A172 (cell line): ENCODE measurements at places on chromosomes 2 and 18. TPM values are rescaled to one million over a fixed set of nuclear protein-coding genes. Genes with fewer than 3 reads are reported as not detected.

- DNase-seq = peak; percentile 44
Measured at GRCh38 chr2:223724861-223725260, 112.5 kb downstream of the AP1S3 start.

DNA sequence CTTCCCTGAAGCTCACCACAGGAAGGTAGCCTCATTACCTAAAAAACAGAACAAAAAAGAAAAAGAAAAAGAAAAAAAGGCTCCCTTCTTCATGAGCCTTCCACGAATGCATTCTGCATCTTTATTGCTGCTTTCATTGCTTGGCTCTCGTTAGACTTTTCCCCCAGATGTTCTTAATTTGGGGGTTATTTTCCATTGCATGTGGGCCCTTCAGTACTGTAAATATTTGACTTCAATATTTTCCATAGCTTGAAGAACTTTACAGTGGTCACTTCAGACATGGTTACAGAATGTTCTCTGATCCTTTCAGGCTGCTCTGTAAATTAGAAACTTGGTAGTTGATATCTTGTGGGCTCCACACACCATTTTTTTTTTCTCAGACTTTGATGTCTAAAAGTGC, 65.6 kb upstream of the COPS8 start:
- DNase-seq = no peak

Gene HTR2B
- total RNA-seq = 0.07 TPM in 1 of 2 replicates, not detected in the other

- DNase-seq = peak; percentile 49
Measured at GRCh38 chr2:238955648-238956531, 108.0 kb downstream of the TWIST2 start.

GRCh38 chr18:34723143-34723542, 13.0 kb downstream of the DTNA start:
- DNase-seq = no peak

GRCh38 chr18:38688416-38688815, 1122.8 kb upstream of the CELF4 start:
- DNase-seq = no peak

DNA sequence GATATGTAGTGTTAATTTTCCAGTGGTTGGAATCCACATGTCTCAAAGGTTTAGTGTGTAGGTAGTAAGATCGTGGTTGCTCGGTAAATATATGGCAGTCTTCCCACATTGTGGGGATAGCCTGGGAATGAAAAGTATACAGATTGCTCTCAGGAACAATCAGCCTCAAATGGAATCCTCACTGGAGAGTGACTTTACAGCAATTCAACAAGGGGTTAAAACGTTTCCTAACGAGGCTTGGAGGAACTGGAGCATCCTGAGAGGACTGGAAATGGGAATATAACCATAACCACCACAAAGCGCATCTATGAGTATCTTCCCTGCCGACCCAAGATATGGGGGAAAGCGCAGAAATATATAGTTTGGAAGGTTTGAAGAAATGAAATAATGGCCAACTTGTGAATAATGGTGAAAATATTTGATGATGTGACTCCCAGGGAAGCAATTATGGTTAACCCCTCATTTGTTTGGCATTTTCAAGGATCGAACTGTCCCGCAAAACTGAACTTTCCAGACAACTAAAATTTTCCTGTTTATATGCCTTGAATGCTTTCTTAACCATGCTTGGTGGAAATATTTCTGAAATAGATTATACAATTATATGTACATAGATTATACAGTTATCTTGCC, 100.7 kb upstream of the FOSL2 start:
- no peak for DNase-seq

Gene CNTNAP5
- total RNA-seq = not detected in 2 replicates

DNA sequence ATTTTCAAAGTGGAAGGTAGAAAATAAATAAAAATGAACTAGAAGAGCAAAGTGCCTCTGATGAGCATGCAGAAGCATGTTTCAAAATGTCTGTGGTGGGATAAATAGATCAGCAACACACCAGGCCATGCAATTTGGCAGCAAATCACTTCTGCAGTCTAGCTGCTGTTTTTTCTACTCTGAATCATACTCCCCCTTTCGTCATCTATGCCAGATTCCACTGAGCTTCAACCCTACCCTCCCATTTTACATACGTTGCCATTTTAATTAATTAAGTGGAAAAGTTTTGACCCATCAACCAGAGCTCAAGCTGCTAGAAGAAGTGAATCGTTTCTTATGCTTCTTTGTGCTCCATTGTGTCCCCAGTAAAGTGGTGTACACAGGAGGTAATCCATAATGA, 79.3 kb downstream of the NRXN1 start:
- peak; percentile 21 for DNase-seq

Gene SLC9A2
- total RNA-seq = 0.77 and 1.2 TPM in 2 replicates

Gene PLCL1
- total RNA-seq = not detected in 2 replicates

DNA sequence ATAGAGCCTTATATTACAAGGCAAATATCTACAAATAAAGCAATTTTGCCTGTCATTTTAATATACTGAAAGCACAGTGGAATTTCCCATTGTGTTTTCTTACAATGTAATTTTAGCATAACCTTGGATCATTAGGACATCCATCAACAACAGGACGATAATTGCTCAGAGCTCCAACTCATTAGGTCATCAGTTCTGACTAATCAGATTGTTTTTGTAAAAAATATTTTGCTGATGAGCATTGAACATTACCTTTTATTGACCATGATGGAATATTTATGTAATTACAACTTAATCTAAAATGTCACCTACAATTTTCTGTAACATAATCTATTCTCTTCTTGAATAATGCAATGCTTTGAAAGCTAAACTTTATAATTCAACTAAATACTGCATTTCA, 215.3 kb upstream of the DSEL start:
- no peak for DNase-seq

DNA sequence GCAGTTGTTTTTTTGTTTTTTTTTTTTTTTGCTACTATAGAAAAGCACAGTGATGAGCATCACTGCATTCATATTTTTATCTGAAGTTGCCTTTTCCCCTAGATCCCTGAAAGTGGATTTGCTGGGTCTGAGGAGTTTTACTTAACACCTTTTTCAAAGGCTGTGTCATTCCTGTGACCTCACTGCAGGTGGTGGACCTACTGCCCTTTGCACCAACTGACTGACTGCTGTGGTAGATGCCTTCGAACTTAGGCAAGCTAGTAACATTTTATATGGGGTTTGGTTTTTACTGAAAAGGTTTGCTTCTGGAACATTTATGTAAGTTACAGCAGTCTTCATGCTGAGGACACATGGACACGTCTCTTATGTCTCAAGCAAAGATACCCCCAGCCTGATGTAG, 36.2 kb downstream of the SPTBN1 start:
- no peak for DNase-seq

Gene SH2D6
- 0.22 and 1.0 TPM in 2 replicates for total RNA-seq

DNA sequence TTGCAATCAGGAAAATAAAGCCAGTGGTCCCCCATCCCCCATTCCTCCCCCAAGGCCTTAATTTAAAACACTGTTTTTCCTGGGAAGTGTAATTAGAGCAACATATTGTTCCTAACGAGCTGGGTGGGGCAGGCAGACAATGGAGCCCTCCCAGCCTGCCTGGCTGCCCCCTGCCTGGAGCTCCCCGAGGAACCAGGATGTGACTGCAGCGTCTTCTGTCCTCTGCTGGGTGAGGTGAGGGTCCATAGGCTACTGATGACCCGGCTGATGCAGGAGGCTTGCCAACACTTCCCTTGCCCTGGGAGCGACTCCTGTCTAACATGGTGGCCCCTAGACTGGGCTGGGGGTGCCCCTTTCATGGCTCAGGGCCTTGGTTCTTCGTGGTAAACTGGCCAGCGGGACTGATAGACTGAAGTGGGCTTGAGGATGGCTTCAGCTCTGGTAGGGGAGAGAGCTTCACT, 152.4 kb downstream of the DYSF start:
- DNase-seq = no peak

Gene MAP3K19
- not detected in 2 replicates for total RNA-seq

Gene OSR1
- total RNA-seq = 6.3 and 8.1 TPM in 2 replicates

Gene ZAP70
- not detected in 2 replicates for total RNA-seq

GRCh38 chr18:3177902-3178687, 41.7 kb downstream of the MYOM1 start:
- DNase-seq = no peak

Gene FAM237A
- total RNA-seq = not detected in 2 replicates

Gene RETSAT
- 40.5 and 41.5 TPM in 2 replicates for total RNA-seq

GRCh38 chr2:198662905-198663304, 794.8 kb downstream of the SATB2 start:
- DNase-seq = no peak

Gene PFN4
- 0.40 and 2.3 TPM in 2 replicates for total RNA-seq

Gene HRH4
- not detected in 2 replicates for total RNA-seq

DNA sequence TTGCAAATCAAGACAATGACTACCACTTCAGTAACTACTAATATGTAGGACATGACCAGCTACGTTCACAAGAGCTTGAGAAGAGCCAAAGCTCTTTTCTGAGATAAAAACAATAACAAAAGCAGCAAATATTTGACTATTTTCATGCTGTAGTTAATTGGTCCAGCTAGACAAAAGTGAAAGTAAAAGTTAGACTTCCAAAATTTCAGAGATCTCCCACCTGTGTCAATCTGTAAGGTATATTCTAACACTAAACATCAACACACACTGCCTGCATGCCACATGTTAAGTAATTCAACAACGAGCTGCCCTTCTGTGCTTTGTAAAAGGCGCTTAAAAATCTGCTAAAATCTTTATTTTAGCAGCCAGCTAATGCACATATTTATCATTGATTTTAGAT, 185.9 kb downstream of the SLC39A10 start:
- DNase-seq = no peak

DNA sequence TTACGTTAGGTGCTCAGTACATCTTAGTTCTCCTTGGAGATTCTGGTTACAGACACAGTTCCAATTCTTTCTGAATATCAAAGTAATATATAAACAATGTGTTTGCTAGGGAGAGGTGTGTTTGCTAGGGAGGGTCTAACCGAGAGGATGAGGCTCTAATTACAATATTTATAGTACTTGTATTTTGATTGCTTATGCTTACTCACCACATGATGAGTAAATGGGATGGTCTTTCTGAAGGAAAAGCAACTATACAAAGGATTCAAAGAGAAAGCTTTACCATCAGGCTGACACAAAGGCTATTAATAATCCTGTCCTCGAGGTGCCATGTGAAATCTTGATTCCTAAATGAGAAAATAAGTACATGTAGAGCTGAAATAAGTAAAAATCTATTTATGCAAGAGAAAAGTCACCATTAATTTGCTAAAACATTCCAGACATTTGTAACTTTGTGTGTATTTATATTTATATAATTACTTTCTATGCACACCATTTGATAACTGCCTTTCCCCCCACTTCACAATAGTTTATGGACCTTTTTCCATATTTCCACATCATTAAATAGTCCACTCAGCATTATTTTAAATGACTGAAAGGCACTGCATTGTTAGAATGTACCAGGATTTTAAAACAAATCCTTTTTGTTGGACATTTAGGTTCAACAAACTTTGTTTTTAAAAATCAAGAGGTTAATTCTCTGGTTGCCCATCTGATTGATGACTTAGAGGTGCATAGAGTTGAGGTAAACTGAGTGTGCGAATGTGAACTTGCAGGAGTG, 94.5 kb upstream of the FN1 start:
- peak; percentile 36 for DNase-seq

Gene SFXN5
- total RNA-seq = 17.5 and 33.4 TPM in 2 replicates

- DNase-seq = no peak
Measured at GRCh38 chr2:58235170-58235569, 6.0 kb downstream of the FANCL start.

Gene ZNF514
- 3.3 and 8.2 TPM in 2 replicates for total RNA-seq

GRCh38 chr18:79801641-79802040, 3.9 kb downstream of the KCNG2 start:
- no peak for DNase-seq

- DNase-seq = no peak
Measured at GRCh38 chr2:158499383-158499782, 42.6 kb downstream of the PKP4 start.

Gene RNF152
- total RNA-seq = 0.84 and 0.95 TPM in 2 replicates

Gene IL36RN
- not detected in 2 replicates for total RNA-seq

Gene FSHR
- not detected in 2 replicates for total RNA-seq

GRCh38 chr2:118752762-118753429, 94.6 kb downstream of the EN1 start:
- no peak for DNase-seq

DNA sequence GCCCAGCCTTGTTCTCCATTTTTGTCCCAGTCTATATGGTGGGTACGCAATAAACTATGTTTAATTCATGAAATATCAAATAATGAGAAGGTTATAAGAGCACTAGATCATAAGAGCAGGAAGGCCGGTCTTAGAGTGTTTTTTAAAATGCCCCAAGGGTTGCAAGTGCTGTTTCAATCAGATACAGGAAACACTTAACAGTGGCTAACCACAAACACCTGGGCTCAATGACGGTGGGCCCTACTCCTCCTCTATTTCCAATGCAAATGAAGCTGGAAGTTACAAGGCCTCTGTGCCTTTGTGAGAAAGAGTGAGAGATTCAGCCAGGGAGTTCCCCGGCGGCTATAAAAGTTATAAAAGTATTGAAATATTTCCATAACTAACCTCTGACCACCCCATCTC, 18.9 kb upstream of the WDR33 start:
- DNase-seq = peak; percentile 61

Gene SATB2
- 8.8 and 10.2 TPM in 2 replicates for total RNA-seq

Gene G6PC2
- not detected in 2 replicates for total RNA-seq

GRCh38 chr2:111209045-111209514, 88.4 kb downstream of the BCL2L11 start:
- peak; percentile 92 for DNase-seq

Gene MRO
- total RNA-seq = 0.03 TPM in 1 of 2 replicates, not detected in the other

DNA sequence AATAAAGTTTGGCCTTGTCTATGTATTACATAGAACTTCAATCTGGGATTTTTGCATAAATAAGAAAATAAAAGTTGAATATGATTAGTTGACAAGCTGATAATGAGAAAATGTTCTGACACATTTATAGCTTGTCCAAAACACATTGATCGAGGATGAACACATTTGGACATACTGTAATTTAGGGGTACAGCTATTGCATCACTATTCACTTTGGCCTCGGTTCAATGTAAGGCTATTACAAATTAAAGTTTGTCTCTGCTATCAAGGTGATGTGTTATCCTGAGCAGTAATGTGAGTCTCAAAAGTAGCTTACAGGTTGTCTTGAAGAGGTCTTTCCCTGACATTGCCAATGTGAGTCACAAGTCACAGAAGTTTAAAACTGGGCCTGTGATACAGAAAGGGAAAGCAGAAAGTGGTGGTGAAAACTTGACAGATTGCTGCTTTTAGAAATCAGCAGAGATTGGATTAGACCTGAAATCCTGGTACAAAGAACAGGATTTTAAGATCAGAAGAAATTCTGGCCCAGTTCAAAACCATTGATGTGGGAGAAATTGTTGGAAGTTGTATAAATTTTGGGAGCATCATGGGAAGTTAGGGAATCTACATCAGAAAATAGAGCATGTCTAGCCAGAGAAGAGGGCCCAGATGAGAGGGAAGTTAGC, 674.1 kb downstream of the NYAP2 start:
- DNase-seq = no peak

Gene UGT1A6
- 0.05 TPM in 1 of 2 replicates, not detected in the other for total RNA-seq

DNA sequence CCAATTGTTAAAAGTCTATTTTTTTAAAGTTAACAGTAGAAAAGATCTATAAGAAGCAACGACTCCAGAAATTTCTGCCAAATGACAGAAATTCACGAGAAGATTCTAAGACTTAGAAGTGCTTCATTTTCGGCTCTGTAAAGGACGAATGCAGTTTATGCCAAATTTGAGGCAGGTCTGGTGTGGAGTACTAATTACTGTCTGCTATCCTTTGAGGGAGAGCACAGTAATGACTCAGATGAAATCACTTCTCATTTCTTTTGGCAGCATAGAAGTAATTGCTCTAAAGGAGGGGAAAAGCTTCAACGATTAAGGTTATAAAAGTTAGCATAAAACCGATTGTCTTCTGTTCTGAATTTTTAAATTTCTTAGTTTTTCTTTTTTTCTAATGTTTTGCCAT, 11.4 kb downstream of the G6PC2 start:
- no peak for DNase-seq
